ENCODE measurements at places on chromosomes 3 and 15.

DNA sequence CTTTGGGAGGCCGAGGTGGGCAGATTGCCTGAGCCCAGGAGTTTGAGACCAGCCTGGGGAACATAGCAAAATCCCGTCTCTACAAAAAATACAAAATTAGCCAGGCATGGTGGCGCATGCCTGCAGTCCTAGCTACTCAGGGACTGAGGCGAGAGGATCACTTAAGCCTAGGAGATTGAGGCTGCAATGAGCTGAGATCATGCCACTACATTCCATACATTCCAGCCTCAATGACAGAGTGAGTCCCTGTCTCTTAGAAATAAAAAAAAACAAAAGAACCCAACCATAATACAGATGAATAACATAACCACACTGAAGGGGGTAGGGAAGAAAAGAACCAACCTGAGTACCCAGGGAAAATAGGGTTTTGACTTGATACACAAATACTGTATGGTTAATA, 19.7 kb upstream of the CGNL1 start:
- no peak for DNase-seq

DNA sequence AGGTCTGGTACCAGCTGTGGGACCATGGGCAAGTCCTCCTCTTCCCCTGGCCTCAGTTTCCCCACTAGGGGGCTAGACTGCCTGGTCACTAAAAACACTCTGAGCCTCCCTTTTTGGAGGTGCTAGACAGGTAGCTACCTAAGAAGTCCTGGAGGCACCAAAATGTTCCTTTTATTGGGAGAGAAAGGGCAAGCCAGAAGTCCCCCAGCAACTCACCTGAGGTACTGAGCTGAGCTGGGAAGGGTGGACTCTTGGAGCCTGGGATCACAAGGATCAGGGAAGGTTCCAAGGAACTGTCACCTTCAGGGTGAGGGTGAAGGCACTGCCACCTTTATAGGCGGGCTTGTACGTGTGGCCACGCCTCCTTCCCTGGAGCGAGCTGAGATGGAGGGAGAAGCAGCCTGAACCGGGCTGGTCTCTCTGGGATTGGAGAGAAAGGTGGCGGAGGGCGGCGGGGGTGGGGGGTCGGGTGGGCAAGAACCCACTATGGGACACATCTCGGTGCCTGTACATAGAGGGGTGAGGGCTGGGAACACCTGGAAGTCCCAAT, at the start of gene CYP1A1:
Gene CYP1A1, minus strand, starts transcription at position 304 of the 550 bp plus-strand sequence. CDS start 2,431 bp downstream, outside the sequence.
- DNase-seq = no peak

- no peak for DNase-seq
Measured at GRCh38 chr3:83189634-83190033, 1428.2 kb upstream of the GBE1 start.

GRCh38 chr3:13644341-13645117, 95.6 kb downstream of the FBLN2 start:
- no peak for DNase-seq

DNA sequence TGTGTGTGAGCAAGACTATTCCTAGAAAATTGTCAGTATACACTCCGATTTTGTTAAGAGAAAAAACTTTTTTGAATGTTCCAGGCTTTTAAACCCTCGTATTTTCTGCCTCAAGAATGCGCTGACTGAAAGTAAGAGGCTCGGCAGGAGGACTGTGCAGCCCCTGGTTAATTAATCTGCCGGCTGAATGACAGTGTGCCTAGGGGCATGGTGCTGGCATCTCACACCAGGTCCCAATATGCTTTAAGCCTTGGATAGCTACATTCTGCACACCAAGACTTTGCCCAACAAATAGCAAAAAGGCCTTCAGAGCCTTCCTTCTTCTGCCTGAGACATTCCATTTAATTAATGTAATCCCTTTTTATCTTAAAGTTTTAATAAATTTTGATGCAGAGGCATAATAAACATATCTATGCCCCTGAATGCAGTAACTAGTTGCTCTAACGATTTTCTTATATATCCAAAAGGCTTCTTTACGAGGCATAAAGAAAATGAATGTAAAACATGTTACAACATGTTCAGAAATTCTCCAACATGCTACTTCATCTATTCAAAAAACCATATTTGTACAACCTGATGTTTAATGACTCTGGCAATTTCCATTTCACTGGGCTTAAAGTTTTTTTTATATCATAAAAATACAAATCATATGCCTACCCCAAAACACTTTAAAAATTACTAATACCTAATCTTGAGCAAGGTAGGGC, 37.9 kb downstream of the DPH6 start:
- no peak for DNase-seq

GRCh38 chr3:12559520-12559919, 2.6 kb downstream of the MKRN2 start:
- no peak for DNase-seq

- DNase-seq = peak; percentile 45
Measured at GRCh38 chr15:74438721-74439316, 5.1 kb upstream of the SEMA7A start.

GRCh38 chr3:118781839-118782238, 252.8 kb downstream of the IGSF11 start:
- no peak for DNase-seq

DNA sequence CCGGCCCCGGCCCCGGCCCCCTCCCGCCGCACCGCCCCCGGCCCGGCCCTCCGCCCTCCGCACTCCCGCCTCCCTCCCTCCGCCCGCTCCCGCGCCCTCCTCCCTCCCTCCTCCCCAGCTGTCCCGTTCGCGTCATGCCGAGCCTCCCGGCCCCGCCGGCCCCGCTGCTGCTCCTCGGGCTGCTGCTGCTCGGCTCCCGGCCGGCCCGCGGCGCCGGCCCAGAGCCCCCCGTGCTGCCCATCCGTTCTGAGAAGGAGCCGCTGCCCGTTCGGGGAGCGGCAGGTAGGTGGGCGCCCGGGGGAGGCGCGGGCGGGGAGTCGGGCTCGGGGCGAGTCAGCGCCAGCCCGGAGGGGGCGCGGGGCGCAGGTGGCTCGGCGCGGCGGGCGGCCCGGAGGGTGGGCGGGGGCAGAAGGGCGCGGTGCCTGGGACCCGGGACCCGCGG, 352 bp downstream of the CHRD start:
- DNase-seq = peak; percentile 69

GRCh38 chr3:127628426-127628787, 578 bp upstream of the PODXL2 start:
- no peak for DNase-seq

GRCh38 chr3:127035677-127036076, 52.8 kb downstream of the PLXNA1 start:
- DNase-seq = no peak

GRCh38 chr3:11339541-11339940, 67.3 kb downstream of the ATG7 start:
- no peak for DNase-seq

Data from NCI-H774 (cell line).